ENCODE measurements at places on chromosomes 6 and 20.

GRCh38 chr6:100138346-100139022 is 144.5 kb upstream of the MCHR2 start:
- no peak for DNase-seq

- DNase-seq = no peak
Measured at GRCh38 chr20:10634683-10635411, 39.0 kb downstream of the JAG1 start.

DNA sequence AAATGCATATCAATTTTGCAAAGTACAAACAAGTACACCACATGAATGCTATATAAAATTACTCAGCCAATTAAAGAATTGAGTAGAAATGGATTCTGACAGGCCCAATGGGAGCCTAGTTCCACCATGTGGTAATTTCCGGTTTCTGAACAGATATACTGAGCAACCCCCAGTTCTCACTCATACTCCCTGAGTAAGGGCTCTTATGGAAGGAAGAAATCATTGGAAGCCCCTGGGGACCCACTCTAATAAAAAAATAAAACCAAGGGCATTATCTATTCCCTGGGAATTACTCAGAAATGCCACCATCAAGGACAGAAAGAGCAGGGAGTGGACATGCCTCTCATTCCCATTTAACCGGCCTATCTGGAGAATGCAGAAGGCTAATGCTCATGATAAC is 34.6 kb downstream of the STX7 start:
- DNase-seq = no peak

DNA sequence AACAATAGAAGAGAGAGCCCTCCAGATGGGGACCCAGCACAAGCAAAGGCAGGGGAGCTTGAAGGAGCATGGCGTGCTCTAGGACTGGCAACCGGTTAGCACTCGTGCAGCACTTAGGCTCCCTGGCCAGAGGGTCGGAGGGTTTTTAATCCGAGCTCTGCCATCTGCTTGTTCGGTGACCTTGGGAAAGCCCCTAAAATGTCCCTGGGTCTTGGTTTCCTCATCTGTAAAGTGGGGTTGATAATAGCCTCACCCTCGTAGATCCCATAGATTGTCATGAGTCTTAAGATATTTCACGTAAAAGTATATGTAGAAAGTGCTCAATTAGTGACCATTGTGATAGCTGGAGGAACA is 16.6 kb upstream of the HCK start:
- DNase-seq = no peak

GRCh38 chr20:52181766-52182165 is 9.8 kb downstream of the ZFP64 start:
- DNase-seq = no peak

GRCh38 chr6:408599-409102 is 17.1 kb downstream of the IRF4 start:
- no peak for DNase-seq

DNA sequence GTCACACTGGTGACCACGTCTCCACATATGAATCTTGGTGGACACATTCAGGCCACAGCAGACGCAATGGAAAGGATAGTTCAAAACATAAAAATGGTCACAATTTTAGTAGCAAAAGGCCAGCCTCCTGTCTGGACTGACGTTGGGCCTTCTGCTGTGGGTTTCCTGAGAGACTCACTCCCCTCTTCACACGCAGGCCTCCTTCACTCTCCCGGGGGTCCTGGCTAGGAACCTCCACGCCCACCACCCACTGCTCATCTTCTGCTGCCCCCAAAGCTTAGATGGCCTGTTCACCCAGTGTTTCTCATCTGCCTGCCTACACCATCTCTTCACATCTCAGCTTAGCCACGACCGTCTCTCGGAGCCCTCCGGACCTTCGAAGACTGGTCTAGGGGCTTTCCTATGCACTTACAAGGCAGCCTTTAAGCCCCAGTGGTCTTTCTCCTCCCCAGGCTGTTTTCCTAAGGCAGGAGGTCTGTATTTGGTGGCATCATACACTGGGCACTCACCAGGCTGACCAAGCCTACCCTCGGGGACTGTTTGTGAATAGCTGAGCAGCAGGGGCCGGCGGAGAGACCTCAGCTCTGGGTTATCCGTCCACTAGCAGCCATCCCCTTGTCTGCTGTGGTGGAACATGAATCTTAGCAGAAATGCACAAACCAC is 46.6 kb upstream of the AFDN start:
- DNase-seq = no peak

DNA sequence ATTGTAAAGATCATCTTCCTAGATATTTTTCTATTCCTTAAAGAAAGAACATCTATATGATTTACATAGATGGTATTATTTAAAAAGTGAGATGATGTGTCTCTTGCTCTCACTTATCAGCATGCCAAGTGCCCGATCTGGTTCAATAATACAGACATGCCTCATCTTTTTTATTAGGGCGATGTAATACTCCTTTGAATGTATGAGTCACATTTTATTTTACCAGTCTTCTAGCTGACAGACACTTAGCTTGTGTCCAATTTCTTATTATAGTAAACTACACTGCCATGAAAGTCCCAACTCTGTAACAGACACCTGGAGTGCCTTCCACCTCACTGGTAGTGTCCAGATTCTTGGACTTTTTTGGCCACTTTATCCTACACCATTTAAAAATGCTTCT is 586.6 kb upstream of the BTBD3 start:
- DNase-seq = no peak

DNA sequence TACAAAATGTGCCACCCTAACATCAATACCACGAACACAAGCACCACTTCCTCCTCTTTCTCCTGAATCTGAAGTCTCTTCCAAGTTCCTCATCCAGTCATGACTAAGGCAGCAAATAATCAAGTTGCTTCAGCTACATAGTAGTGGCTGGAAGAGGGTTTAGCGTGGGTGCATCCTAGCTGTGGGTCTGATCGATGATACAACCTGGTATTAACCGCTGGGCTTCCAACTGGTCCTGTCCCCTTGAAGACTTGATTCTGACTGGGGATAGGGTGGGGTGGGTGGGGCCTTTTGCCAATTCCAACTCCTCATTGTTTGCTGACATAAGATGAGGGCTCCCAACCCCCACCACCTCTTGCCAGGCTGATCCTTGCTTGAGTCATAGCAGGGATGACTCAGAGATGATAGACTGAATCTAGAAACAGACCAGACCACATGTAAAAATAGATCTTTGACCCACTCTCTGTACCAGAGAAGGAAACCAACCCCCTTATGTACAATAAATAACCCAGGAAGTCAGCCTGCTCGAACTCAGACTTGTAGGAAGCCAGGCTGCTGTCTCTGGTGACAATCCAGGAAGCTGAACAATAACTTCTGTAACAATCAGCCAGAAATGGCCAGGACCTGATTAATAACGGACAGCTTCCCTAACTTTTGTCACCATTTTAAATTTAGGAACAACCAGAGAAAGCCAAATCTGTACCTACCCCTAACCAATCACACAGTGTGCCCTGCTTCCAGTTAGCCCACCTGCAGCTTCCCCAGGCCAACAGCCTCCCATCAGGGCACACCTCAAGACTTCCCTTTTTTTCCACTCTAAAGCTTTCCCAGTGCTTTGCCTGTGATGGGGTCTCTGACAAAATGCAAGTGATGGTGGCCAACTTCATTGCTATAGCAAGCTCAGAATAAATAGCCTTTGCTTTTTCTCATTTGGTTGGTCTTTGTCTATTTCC is 68.9 kb upstream of the FAM184A start:
- DNase-seq = no peak

- DNase-seq = no peak
Measured at GRCh38 chr6:5135788-5136376, 50.7 kb downstream of the PPP1R3G start.

DNA sequence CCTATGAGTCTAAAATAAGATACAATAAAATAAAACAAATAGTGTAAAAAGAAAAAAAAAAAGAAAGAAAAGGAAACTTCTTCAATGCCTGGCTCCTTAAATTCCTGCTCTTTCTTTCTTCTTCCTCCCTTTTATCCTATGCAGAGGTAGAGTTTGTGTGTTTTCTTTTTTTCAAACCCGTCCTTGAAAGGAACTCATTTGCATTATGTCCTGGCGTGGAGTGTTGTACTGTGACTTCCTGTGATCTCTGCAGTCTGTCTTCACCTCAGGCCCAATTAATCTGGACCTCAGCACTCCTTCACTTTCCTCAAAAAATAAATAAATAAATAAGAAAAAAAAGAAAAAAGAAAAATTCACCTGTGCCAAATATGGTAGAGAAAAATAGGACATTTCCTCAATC is 541.9 kb upstream of the SPTLC3 start:
- DNase-seq = no peak

GRCh38 chr6:79062708-79063107 is 15.3 kb downstream of the PHIP start:
- no peak for DNase-seq

DNA sequence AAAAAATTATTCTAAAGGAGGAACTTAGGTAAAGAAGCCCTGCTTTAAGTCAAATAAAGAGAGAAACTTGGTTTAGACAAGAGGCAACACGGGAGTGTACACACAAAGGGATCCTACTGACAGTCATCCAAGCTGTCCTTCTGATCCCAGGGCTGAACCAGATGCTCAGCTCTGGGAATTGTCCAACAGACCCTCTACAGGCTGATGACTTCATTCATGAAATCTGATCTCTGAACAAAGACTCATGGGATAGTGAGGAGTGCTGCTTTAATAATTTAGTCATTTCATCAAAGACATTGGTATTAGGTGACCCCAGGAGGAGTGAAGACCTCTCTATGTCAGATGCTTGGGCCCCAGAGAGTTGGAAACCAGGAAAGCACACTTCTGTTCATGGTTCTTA is 65.6 kb upstream of the ARMH2 start:
- DNase-seq = no peak

- no peak for DNase-seq
Measured at GRCh38 chr6:16822975-16823717, 61.9 kb upstream of the ATXN1 start.

- no peak for DNase-seq
Measured at GRCh38 chr6:47179286-47179685, 130.4 kb downstream of the TNFRSF21 start.

DNA sequence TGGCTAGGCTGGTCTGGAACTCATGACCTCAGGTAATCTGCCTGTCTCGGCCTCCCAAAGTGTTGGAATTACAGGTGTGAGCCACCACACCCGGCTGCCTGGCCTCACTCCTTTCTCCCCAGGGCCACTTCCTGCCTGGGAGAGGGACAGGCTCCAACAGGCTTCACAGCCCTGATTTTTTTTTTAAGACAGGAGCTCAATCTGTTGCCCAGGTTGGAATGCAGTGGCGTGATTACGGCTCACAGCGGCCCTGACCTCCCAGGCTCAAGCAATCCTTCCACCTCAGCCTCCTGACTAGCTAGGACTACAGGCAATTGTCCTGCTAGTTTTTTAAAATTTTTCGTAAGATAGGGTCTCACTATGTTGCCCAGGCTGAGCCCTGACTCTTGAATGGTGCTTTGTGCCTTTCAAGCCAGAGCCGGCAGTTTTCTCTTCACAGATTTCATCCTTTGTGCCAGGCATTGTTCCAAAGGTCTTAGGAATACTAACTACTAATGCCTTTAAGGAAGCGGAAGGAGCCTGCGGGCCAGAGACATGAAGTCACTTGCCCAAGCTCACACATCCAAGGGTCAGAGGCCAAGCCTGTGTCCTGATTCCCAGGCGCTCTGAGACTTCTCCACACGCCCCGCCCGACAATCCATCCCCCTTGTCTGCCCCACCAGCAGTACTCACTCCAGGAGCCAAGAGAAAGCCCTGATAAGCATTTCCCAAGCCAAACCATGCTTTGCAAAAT is 19.2 kb downstream of the CAPN11 start:
- DNase-seq = no peak

DNA sequence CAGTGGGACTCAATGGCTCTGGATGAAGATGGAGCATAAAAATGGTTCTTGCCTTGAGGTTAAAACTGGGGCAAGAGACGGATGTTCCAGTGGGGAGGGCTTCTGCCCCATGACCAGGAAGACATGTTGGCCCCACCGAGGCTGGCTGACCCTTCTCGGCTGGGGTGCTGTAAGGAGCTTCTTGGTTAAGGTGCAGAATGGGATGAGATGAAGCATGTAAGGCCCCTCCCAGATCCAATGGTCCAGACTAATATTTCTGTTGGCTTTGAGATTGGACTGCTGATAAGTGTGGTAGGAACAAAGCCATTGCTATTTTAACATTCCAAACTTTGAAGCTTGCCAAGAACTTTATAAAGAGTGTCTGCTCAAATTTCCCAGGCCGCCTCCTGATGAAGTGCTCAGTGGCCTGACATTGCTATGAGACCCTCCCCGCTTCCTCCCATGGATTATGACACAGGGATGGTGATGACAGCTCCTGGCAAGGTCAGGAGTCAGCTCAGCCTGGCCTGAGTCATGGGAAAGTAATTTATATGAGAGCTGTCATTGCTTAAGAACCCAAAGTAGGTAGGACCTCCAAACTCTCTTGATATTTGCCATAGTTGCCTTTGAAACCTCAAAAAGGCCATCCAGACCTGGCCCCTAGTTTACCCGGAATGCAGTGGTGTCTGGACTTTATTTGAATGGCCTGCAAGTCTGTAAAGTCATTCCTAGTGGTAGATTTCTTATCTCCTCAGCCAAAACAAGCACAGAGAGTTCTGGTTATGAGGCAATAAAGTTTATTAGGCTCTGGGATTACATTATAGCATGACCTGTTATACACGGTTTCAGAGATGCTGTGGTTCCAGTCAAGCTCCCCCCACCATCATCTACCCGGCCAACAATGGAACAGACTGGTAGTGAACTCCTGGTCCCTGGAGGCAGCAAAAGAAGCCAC is 55.2 kb downstream of the TGM2 start:
- no peak for DNase-seq

GRCh38 chr6:56815436-56815835 is 139.5 kb upstream of the BEND6 start:
- DNase-seq = no peak

DNA sequence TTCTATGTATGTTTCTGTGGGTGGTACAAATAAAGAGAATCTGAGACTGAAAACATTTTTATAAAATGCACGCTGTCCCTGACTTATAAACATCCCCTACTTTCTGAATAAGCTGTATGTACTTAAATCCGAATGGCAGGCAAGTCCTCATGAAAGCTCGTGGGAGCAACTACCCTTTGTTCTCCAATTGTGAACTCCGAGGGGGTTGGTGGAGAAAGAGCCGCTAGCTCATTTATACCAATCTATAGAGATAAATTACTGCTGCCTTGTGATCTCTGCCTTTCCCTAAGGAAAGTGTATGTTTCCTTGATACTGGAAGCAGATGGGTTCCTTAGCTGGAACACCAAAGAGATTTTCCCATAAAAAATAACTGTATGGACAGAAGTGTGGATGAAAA is 84.5 kb downstream of the GJA10 start:
- DNase-seq = no peak

- DNase-seq = no peak
Measured at GRCh38 chr20:62925420-62926228, 681 bp downstream of the DIDO1 start.

DNA sequence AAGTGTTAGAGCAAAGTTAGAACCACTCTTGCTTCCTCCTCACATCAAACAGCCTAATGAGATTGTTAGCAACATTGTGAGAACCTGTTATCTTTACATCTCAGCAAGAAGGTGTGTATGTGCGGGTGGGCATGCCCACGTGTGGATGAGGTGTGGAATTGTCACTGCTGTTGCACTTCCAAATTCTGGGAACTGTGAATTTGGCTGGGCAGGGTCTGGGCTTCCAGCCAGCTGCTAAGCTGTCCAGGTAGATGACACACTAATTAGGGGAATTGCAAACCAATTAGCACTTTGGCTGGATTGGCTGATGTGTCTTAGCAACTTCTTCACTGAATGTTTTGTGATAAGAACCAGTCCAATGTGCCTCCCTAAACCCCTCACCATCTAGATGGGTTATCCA is 848.2 kb downstream of the DHX35 start:
- no peak for DNase-seq

GRCh38 chr6:72376736-72377135 is 245.1 kb upstream of the KCNQ5 start:
- no peak for DNase-seq

Measured in D721Med (cell line).